Islet precursor cell (in vitro differentiated cells): ENCODE measurements at places on chromosomes 5 and 9.

GRCh38 chr5:75690669-75691068, 26.6 kb downstream of the POC5 start:
- no peak for DNase-seq

- no peak for DNase-seq
Measured at GRCh38 chr9:93210324-93210973, 26.5 kb downstream of the WNK2 start.

DNA sequence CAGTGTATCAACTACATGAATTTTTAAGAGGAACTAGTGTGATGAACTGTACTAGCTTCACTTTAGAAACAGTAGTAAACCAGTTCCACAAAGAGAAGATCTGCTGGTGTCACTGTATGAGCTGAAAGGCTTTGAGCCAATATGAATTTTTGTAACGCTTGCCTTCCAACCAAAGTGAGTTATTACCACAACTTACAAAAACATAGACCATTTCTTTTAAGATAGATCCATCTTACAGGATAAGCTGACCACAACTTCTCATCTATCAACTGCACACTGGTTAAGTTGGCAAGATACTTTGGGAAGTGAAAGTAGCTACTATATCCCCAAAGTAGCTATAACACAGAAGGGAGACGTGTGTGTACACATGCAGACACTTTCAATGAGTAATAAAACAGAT, 849.6 kb upstream of the DMAC1 start:
- DNase-seq: no peak

DNA sequence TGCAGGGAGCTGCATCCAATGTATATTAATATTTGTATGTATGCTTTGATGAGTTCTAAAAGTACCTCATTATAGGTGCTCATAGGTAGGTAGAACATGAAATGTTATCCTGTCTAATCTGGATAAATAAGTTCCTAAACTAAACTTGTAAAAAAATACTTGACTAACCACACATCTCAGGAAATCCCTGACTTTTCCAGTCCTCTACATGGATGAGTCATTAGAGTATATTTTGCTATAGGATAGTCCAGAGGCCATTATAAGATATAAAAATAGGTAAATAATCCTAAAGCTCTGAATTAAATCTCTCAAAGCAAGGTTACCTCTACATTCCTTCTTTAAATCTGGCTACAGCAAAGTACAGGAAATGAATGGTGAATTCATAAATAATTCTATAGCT, 404.3 kb downstream of the RAB3C start:
- no peak for DNase-seq

- DNase-seq: no peak
Measured at GRCh38 chr9:132288966-132289365, 65.8 kb downstream of the SETX start.

DNA sequence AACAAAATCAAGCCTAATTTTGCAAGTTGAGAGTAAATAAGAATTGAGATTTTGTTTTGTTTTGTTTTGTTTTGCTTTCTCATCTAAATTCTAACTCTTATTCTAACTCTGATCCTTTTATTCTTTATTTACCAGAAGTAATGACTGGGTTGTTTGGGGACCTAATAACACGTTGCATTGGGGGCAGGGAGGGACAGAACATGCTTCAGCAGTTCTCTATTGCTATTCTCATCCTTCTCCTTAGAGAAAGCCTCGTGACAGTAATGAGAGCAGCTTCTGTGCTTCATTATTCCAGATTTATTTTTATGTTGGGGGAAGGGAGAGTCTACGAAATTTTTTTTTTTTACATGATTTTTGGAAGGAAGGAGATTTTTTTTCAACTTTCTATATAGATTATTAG, 21.1 kb downstream of the CPEB4 start:
- DNase-seq: no peak

GRCh38 chr9:116686135-116686534, 970 bp upstream of the TRIM32 start:
- DNase-seq: no peak

DNA sequence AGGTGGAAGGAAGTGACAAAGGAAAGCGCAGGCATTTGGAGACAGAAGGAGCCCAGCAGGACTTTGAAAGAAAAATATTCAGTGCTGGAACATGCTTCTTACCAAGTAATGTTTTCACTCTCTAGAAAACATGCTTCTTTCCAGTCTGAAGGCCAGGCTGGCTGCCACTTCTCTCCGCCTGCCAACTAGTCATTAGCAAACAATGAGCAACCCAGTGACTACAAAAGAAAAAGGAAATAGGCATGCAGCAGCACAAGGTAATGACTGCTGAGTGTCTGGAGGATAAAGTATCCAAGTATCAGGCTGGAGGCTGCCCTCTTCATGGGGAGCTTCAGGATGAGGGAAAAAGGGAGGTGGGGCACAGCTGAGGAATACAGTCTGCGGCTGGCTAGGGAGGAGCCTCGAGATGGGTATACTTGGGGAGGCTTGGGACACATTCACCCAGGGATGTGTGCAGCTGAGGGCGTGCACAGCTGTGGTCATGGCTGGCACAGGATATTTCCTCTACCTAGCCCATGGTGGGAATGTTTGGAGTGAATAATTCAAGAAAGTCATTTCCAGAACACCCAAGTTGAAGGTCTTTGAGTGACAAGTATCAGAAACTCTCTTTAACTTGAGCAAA, 161.5 kb upstream of the KIF2A start:
- DNase-seq: no peak

DNA sequence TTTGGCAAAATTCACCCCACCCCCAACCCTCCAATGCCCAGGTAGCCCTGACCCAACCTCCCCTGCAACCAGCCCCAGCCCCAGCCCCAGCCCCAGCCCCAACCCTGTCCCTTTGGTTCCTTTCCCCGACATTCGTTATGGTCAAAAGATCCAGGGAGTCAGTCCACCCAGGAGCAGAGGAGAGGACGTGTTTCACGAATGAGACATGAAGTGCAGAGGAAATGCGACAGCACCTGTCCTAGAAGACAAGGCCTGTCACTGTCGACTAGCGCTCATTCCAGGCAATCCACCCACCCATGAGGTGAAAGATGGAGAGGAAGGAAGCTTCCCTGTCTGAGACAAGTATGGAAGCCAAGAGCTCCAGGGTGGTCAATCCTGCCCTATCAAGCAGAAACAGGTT, 485.0 kb downstream of the SPATA31A7 start:
- DNase-seq: no peak

- no peak for DNase-seq
Measured at GRCh38 chr5:134125039-134126015, 10.8 kb downstream of the TCF7 start.

DNA sequence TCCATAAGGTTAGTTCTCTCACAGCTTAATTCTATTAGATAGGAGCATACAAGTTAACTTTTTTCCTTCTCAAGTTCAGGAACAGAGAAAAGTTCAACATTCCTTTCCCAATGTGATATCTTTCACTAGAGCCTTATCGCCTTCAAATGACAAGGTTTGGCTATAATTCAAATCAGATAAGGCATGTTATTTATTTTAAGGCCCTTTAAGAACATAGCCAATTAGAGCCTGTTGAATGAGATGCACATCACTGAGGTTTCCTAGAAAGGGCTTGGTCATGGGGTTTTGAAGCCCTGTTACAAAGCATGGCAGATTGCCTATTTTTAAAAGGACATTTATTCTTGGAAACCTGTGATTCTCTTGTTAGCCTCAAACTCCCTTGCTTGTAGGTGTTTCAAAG, 123.4 kb downstream of the BASP1 start:
- no peak for DNase-seq

- DNase-seq: no peak
Measured at GRCh38 chr5:57422993-57423392, 59.6 kb downstream of the ACTBL2 start.

- peak; percentile 77 for DNase-seq
Measured at GRCh38 chr5:96648593-96648992, 13.6 kb upstream of the CAST start.

- DNase-seq: peak; percentile 60
Measured at GRCh38 chr9:124894741-124895170, 32.8 kb downstream of the ARPC5L start.

DNA sequence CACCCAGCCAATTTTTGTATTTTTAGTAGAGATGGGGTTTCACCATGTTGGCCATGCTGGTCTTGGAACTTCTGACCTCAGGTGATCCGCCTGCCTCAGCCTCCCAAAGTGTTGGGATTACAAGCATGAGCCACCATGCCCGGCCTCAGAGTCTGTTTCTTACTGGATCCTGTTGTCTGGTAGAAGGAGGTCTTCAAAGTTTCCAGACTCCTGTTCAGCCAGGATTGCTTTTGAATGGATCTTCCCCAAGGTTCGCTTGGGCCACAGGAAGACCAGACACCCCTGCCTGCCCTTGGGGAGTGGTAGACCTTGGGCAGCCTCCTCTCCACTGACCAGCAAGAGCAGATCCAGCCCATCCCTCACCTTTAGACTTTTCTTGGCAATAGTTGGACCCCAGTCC, 7.6 kb upstream of the LCN2 start:
- peak; percentile 32 for DNase-seq

DNA sequence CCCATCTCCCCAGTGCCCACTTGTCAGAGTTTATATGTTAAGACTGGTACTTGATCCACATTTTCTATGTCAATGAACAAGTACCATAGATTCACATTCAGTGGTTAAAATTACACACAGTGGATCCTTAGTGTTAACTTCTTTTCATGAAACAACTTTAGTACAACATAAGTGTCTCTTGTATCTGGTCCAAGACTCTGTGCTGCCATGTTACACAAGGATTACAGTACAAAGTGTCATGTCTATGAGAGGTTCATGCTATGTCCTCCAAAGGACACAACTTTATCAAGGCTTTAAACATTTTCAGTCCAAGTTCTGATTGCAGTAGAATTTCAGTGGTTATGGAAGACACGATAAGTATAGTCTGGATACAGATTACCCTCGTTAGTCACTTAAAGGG, 13.3 kb upstream of the VLDLR start:
- no peak for DNase-seq

GRCh38 chr9:129886226-129887174, 51.2 kb downstream of the USP20 start:
- DNase-seq: peak; percentile 55

DNA sequence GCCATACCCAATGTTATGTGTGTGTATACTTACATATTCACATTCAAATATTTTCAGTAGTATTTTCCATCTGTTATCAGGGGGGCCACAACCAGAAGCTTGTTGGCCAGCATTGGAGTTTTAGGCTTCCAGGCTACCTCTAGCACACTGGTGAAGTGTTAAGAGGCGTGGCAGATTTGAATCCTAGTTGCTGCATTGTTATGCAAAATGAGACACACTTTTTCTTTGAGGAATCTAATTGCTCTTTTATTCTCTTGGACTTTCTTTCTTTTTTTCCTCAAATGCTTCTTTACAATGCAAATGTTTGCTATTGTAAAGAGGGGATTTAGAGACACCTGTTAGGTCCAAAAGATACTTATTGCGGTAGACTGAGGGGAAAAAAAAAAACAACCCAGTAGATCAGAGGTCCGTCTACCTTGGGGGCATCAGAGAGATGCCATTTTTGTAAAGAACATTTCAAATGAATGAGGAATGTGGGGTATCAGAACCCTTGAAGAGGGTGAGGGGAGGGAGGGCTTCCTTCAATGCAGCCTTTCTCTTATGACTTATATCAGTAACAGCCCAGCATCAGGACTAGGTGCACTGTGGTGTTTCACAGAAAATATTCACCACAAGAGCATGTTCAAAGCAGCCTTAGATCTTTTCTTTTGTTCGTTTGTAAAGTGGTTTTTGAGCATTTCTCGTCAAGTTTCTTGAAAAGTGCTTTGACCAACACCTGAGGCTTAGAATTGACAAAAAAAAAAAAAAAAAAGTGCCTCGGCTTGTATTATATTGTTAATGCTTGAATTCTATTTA, 3.8 kb downstream of the SMARCA2 start:
- no peak for DNase-seq

DNA sequence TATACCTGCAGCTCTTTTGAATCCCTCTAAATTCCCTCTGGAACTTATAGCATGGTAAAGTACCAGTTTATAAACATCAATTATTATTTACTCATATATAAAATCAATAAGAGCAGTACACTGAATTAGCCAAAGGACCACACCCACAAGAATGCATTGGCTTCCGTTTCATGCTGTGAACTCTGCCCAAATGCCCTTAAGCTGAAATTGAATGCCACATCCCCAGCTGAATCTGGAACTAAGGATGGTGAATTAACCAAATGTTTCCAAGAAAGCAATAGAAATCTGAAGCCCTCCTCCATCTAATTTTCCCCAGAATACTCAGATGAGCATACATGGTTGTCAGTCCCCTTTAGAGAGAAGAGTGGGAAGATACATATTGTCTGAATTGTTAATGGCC, 436.4 kb upstream of the FTMT start:
- no peak for DNase-seq
